Stimulated activated naive B cell treated with anti-CD40 and anti-IgM and Interleukin-4, amounts not matched to agents 10 μg/mL and 1 μg/mL and 100 μg/mL, for 72 hours (primary cell): ENCODE measurements at places on chromosomes 7 and 10.

- no peak for DNase-seq
Observed at GRCh38 chr7:50276483-50276882, 28.0 kb upstream of the IKZF1 start.

GRCh38 chr7:34364130-34364529 lies 293.9 kb upstream of the NPSR1 start:
- DNase-seq, result no peak

GRCh38 chr7:21903020-21903786 lies 42.5 kb downstream of the CDCA7L start:
- no peak for DNase-seq

- DNase-seq, result no peak
Observed at GRCh38 chr7:143980746-143981510, 19.2 kb upstream of the OR6B1 start.

GRCh38 chr7:90180011-90180585 lies 25.8 kb downstream of the STEAP1 start:
- DNase-seq, result no peak

GRCh38 chr10:24793648-24794379 lies 70.1 kb upstream of the ARHGAP21 start:
- DNase-seq, result no peak

DNA sequence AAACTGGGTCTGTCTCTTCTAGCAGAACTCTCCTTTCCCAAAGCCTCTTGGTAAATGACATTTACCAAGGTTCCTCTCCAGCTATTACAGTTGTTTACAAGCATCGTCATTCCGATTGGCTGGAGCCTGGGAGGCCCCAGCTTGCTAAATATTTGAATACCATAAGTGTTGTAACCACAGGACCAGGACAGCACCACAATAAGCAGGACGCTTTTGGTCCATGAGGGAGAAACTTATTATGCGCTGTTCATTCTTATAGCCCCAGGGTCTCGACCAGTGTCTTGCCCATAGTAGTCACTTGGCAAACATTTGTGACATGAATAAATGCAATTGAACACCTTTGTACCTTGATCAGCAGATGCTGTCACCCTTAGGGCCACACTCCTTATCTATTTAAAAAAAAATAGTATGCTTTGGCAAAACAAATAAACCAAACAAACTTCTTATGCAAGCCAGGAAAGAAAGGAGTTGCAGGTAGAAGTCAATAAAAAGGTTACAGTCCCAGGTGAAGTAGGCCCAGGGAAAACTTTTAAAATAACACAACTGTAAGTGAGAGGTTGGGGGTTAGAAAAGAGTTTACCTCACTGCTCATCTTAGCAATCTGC lies 32.8 kb downstream of the NRAP start:
- no peak for DNase-seq

DNA sequence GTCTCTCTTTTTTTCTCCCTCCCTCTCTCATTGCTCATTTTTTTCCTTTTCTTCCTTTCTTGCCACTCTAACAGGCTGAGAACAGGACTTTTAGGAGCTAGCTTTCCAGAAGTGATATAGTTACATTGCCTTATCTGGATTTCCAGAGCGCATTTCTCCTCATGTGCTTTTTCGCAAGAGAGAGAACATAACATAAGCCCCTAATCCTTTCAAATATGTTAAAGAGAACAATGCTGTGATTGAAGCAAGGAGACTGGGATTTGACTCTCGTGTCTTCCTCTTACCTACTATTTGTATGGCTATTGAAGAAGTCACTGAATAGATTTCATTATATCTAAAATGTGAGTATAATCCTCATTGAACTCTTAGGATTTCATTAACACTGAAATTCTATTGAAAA lies 101.2 kb upstream of the PRPS1L1 start:
- DNase-seq, result no peak

DNA sequence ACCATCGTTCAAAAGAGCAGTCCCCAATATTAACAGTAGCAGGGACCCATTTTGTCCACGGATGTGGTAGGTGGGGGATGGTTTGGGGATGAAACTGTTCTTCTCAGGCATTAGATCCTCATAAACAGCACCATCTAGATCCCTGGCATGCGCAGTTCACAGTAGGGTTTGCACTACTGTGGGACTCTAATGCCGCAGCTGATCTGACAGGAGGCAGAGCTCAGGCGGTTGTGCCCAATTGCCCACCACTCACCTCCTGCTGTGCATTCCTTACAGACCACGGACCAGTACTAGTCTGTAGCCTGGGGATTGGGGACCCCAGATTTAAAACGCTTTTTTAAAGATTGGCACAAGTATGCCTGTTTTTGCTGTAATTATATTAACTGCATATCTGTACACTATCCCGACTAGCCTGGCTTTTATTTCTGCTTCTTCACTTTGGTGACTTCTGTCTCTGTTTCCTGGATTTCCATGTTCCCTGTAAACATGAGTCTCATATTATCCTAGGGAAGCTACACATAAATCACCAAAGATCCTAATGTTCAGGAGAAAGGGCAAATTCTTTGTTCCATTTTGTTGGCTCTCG lies 163.3 kb upstream of the AKR1E2 start:
- DNase-seq, result no peak

DNA sequence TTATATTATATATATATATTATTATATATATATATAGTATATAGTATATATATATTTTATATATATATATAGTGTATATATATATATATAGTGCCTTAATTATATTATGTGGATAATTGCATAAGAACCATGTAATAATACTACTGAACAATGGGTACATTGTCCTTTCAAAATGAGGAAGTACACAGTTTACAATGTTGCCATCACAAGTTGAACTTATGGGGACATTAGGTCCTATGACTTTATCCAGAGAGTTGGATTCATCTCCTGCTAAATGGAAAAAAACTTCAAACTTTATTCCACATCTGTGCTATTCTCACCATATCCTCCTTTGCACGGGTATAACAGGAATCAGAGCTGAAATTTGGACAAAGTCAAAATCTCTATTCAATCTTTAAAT lies 105.0 kb upstream of the AGR3 start:
- no peak for DNase-seq

GRCh38 chr10:114566064-114566463 lies 92.0 kb downstream of the ABLIM1 start:
- no peak for DNase-seq

GRCh38 chr10:32245760-32246159 lies 101.2 kb downstream of the EPC1 start:
- no peak for DNase-seq

DNA sequence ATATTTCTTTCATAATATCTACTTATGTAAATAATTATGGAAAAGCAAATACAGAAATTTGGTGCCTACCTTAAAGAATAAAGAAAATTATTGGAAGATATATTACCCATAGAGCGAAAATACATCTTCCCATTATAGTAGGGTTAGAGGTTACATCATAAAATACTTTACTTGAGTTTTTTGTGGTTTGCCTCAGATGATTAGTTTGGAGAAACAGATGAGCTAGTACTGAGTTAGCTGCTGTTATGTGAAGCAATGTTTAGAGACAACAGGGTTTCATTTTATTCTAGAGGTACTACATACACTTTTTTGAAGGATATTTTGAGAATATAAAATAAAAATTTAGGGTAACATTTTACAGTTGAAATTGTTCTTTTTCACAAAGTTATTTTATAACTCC lies 2.9 kb upstream of the MLLT10 start:
- no peak for DNase-seq

DNA sequence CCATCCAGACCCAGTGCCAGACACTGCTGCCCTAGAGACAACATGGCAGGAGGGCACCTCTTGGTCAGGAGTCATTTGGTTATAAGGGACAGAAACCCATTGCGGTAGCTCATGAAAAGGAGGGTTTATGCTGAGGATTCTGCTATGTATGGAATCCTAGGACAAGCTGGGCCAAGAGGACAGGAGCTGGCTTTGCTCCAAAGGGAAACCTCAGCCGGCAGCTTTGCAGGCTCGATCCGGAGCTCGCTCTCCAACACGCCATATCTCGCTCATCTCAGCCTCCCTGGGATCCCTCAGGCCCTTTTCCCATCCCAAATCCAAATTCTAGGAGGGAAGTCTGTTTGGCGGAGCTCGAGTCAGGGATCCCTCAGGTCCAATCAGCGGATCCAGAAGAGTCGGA lies 345.7 kb downstream of the GLRX3 start:
- DNase-seq, result no peak

- DNase-seq, result no peak
Observed at GRCh38 chr7:21108182-21108581, 319.7 kb upstream of the SP4 start.

- no peak for DNase-seq
Observed at GRCh38 chr7:67773081-67773480, 776.4 kb downstream of the TYW1 start.

DNA sequence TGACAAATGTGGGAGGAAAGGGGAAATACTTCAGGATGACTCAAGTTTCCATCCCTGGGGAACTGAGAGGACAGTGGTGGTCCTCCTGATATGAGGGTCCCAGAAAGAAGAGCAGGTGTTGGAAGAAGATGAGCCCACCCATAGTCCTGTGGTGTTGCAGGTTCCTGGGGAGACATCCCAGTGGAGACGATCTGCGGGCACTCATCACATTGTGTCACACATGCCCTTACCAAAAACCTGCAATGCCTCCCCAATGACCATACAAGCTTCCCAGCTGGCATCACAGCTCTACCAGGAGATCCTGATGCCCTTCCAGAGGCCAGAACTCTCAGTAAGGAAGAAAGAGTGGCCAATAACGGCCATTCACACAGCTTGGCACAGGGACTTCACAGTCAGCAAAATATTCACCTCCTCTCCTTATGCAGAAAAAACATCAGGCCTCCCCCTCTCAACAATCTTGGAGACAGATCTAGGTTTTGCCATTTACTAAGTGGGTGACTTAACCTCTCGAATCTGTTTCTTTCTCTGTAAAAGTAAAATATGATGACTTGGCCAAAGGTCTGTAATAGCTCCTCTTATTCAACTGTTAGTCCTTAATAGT lies 9.0 kb downstream of the PUS7 start:
- DNase-seq, result no peak

DNA sequence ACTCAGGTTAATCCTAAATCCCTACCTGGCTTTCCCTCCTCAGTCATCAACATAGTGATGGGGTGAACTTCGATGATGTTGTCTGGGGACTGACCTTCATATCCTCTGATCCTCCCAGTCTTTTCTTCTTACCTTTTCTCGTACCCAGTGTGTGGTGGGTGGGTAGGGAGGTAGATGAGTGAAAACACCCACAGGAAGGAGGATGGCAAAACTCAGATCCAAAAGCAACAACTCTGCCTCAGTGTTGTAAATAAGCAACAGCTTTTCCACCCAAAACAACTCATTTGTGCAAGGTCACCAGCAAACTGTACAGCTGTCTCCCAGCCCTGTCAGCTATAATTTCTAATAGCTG lies 38.6 kb downstream of the VOPP1 start:
- no peak for DNase-seq

- DNase-seq, result no peak
Observed at GRCh38 chr10:124480860-124481259, 19.2 kb downstream of the LHPP start.

GRCh38 chr7:76069238-76069638 lies 21.3 kb downstream of the MDH2 start:
- DNase-seq, result no peak

DNA sequence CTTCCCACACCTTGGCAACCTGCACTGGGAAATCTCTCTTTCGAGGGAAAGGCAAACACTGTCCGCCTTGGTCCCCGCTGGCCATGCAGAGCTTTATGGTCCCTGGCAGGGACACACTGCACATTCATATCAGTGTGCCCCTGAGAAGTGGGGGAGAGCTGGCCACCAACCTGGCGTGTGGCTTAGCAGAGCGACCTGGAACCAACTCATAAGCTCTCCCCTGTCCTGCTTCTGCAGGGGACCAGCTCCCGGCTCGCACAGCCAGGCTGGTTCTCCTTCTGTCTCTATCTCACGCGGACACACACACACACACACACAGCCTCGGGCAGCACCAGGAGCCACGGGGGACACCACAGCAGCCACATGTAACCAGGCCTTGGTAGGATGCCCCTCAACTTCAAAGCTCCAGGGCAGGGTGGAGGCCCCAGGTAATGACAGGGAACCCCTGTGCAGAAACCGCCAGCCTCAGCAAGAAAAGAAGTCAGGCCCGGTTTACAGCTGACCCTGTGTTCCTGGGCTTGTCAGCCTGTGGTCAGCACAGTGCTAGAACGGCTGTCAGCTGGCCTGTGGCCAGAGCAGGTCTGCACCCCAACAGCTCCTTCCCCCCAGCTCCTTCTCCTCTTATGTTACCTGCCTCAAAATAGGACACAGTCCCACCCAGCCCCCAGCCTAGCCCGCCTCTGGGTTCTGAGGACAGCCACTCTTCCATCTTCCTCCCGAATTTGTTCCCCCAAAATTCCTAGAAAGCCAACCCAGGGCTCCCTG lies 69.3 kb downstream of the OAT start:
- DNase-seq, result no peak

DNA sequence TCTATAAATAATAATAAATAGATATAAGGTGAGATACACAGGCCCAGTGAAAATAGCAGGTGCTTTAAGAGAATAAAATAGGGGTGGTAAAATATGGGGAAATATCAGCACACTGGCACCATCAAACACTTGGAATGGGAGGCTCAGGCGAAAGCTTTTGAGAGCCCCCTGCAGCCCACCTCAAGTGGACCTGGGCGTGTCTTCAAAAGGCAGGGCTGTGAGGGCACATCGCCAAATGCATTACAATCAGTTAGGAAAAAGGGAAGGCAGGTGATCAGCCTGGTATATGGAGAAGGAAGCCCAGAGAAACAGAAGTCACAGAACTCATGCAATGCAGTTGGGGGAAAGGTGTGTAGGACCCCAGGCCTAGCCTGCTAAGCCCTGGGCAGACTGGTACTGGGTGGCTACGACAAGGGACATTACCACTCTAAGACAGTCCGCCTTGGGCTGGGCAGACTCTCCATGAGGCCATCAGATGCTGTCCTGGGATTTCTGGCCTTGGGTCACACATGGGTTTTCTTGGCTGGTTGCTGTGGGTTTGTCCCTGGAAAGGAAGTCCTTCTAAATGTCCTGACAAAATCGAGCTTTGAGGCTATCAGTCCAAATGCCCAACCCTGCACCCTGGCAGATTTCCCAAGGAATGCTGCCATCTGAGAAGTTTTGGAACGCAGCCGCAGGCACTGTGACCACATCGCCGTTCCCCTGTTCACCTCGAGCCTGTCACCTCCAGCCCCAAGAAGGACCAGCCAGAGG lies 330.6 kb downstream of the GRID1 start:
- no peak for DNase-seq

DNA sequence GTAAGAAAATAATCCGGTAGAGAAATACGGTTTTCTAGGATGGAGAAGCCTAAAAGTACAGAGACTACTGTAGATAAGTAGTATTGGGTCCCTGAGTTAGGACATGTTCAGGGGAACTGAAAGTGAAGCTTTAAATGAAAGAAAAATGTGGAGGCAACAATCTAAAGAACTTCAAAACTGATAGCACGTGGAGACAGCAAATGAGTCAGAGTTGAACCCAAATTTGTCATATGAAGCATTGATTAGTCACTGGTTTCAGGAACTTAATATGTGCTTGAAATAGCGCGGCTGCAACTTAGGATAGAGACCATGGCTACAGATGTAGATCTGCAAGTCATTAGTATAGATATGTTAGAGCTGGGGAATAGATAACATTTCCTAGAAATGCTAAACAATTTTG lies 1138.6 kb upstream of the SORCS1 start:
- DNase-seq, result no peak
